SHP77 (cell line): ENCODE measurements at places on chromosomes 12 and 14.
A peak's percentile ranks its signal among the peaks of the same experiment; 100 is the strongest.

GRCh38 chr12:84842406-84843013, 70.1 kb downstream of the SLC6A15 start:
- peak; percentile 22 for DNase-seq

DNA sequence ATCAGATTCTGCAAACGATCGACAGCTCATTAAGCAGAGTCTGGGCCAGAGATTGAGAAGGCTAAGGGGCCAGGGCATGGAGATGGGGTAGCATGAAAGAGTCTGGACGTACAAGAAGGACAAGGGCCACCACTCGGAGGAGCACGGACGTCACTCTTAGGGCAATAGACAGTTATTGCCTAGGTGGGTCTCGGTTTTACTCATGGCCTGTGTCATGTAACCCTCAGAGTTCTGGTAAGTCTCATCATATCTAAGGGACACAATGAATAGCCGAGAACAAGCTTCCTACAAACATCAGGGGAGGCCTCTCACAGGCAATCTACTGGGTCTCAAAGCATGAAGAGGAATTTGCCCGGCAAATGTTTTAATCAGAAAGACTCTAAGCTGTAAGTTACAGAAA, 30.4 kb upstream of the ITPK1 start:
- no peak for DNase-seq

DNA sequence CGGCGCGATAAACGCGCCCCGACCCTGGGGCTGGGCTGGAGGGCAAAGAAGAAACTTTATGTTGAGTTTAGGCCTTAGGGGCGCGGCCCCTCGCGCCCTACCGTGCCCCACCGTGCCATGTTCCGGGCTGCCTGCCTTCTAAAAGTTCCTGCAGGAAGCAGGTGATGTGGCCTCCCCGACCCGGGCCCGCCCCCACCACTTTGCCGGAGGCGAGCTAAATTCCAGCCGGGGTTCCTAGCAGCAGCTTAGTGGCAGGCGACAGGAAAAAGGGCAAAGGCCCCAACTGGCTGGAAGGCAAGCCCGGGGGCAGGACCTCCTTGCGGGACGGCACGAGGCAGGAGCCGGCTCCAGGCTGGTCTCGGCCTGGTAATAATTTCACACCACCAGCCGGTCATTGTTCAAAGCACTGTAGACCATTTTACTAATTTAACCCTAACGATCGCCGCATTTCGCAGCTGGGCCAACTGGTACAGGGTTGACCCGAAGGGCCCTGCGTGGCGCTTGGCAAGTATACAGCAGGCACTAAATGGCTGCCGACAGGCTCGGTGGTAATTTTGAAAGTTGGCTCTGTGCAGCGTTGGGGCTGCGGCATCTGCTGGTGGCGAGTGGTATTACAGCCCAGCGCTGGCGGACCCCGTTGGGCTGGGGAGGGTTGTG, 895 bp upstream of the CCDC88C start:
- peak; percentile 53 for DNase-seq

DNA sequence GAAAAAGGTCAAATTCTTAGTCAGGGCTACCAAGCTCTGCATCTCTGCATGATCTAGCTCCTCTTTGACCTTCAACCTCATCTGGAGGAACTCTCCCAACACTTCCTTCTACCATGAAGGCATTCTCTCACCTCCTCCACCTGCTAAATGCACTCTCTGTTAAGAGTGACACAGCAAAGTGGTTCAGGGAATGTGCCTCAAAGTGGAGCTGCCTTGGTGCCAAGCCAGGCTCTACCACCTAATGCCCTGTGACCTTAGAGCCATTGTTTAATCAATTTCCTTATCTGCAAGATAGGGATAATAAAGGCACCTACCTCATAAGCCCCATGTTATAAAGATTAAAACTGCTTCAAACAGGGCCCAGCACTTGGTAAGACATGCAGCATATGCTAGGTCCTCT, 236.7 kb downstream of the ANO2 start:
- DNase-seq: no peak

DNA sequence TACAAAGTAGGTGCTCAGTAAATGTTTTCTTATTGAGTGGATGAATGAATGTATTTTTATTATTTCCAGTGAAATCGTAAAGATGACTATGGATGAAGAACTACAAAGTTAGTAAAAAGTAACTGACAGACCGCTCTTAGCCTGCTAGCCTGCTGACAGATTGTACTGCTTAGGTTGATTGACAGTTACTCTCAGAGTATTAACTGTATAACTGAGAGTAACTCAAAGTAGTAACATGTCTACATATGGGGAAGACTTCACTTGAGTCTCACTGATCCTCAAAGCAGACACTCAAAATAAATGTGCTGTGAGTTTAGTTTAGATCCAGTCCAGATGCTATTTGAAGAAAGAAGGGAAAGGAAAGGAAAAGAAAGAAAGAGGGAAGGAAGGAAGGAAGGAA, 272.3 kb upstream of the AMIGO2 start:
- no peak for DNase-seq

- DNase-seq: no peak
Measured at GRCh38 chr12:50005175-50005574, 20.1 kb downstream of the RACGAP1 start.

DNA sequence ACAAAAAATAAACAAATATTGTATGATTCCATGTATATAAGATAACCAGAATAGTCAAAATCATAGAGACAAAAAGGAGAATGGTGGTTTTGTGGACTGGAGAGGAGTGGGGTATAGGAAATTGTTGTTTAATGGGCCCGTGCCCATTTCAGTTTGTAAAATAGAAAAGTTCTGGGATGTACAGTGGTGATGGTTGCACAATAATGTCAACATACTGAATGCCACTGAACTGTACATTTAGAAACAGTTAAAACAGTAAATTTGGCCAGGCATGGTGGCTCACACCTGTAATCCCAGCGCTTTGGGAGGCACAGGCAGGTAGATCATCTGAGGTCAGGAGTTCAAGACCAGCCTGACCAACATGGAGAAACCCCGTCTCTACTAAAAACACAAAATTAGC, 40.1 kb downstream of the NUMB start:
- DNase-seq: no peak

- DNase-seq: no peak
Measured at GRCh38 chr14:64732536-64733120, 28.4 kb downstream of the PLEKHG3 start.

- no peak for DNase-seq
Measured at GRCh38 chr14:70981000-70981952, 74.0 kb downstream of the PCNX1 start.

DNA sequence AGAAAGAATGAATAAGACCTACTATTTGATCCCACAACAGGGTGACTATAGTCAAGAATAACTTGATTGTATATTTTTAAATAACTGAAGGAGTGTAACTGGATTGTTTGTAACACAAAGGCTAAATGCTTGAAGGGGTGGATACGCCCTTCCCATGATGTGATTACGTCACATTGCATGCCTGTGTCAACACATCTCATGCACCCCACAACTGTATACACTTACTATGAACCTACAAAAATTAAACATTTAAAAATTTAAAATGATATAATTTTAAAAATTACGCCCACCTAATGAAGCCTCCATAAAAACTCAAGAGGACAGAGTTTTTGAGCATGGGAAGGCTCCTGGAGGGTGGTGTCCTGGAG, 94.5 kb downstream of the SCARB1 start:
- no peak for DNase-seq

GRCh38 chr14:37480446-37481290, 114.4 kb downstream of the FOXA1 start:
- no peak for DNase-seq

- DNase-seq: no peak
Measured at GRCh38 chr12:27425306-27425705, 21.2 kb upstream of the SMCO2 start.

DNA sequence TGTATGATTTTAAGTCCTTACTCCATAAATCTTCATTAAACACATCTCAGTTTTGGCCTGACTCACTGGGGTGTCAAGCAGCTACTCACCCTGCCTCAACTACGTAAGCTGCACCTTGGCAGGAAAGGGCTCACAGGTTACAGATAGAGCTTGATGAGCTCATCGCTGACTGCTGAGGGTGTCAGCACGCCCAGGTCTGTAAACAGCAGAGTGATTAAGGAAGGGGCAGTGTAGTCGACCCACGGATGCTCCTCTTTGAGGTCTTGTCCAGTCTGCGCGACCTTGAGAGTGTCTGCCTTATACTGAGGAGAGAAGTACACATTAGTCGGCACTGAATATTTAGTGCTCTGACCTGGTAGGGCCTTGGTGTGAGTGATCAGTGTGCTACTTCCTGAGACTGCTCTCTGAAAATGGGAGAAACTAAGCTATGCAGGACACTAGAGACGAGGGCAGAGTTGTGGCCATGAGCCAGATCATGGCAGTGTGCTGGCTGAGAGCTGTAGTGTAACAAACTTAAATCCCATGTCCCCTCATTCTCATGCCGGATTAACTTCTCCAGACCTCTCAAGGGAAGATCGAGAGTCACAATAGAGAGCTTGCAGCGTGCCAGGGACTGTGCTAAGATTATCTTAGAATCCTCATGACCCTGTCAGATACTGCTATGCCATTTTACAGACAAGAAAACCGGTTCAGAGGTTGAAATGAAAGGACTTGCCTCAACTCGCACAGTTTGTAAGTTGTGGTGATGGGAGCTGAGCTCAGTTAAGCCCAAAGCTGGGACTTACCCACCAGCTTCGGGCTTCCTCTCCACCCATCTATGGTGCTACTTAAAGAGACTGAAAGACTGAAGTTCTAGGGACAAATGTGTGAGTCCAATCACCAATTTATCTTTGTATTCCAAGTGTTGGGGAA, 11.6 kb downstream of the EIF2B1 start:
- DNase-seq: no peak

DNA sequence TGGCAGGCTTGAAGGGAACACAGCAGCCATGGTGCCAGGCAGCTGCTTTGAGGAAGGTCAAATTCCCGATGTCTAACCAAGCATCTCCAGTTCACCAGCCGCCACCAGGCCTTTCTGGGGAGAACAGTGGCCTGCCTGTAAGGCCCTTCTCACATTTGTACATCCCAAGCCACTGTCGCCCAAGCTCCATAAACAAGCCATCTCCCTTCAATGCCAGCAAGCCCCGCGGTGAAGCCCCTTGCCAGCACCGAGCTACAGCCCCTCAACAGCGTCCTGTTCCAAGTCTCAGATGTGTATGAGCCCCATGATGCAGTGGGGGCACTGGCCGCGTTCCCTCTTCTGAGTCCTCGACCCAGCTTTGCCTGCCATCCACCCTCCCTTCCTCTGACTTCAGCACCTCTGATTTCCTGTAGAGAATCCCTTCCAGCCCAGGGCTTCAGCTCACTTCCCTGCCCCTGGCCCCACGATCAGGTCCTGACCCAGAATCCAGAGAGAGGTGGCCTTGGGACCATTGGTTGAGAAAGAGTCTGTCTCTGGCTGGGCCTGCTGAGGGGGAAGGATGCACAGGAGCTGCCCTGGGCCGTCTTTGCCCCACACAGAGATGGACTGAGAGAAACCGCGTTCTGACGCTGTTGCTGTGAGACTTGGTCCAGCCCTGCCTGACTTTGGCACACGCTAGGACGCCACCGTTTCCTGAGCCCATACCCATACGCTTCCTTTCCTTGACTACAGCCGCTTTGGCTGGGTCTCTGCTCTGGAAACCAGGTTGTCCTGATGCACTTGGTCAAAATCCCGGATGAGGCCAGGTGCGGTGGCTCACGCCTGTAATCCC, 1.9 kb upstream of the MMP17 start:
- no peak for DNase-seq

- no peak for DNase-seq
Measured at GRCh38 chr14:97491697-97492096, 694.5 kb downstream of the VRK1 start.

DNA sequence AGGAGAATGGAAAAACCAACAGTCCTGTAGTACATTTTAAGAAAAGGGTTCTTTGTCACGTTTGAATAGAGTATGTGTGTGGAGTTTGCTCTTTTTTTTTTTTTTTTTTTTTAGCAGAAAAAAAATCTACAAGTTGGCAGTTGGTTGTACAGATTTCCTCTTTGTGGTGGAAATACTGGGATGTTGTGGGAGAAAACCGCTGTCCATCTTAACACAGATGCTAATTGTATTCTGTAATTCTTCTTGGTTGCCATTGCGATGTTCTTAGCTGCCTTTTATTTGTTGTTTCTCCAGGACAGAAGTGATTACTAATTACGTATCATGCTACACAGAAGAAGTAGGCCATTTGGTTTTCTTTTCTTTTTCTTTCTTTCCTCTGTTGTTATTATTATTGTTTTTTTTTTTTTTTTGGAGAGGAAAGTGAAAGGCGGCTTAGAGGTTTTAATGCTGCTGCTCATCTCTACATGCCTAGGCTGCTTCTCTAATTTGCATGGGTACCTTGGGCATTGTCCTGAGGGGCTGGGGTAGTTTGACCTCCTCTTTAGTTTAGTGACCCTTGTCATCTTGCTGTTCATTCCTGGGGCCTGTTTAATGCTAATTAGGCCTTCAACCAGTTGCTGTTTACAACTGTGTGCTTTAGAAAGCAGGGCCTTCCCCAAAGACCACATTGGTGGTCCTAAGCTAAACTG, 94.7 kb downstream of the TMTC2 start:
- DNase-seq: no peak

DNA sequence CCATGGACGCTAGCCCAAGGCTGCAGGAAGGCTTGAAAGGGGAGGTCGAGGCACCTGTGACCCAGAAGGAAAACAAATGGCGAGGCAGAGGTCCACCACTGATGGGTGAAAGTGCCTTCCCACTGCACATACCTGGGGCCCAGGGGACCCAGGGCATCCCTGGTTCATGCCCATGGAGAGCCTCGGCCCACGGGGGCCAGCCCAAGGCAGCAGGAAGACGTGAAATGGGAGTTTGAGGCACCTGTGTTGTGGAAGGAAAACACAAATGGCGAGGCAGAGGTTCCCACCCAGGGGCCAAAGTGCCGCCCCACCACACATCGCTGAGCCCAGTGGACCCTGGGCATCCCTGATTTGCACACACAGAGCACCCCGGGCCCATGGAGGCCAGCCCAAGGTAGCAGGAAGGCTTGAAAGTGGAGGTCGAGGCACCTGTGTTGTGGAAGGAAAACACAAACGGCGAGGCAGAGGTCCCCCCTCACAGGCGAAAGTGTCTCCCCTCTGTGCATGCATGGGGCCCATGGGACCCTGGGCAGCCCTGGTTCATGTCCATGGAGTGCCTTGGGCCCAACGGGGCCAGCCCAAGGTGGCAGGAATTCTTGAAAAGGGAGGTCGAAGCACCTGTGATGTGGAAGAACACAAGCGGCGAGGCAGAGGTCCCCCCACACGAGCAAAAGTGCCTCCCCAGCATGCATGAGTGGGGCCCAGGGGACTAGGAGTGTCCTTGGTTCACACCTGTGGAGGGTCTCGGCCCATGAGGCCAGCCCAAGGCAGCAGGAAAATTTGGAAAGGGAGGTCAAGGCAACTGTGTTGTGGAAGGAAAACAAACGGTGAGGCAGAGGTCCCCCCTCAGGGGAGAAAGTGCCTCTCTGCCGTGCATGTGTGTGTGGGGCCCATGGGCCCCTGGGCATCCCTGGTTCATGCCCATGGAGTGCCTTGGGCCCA, 383.3 kb downstream of the ALG10 start:
- no peak for DNase-seq

- peak; percentile 75 for DNase-seq
Measured at GRCh38 chr12:74624201-74624600, 86.6 kb downstream of the ATXN7L3B start.

GRCh38 chr14:89134640-89135039, 282.4 kb downstream of the FOXN3 start:
- DNase-seq: no peak

GRCh38 chr12:94596596-94596995, 53.8 kb downstream of the TMCC3 start:
- peak; percentile 49 for DNase-seq

- no peak for DNase-seq
Measured at GRCh38 chr12:76049575-76050251, 18.1 kb upstream of the PHLDA1 start.

GRCh38 chr14:65320661-65321308, 91.7 kb upstream of the FUT8 start:
- no peak for DNase-seq
